ENCODE measurements at places on chromosomes 12 and 14.

GRCh38 chr14:105087308-105087962 is 22.2 kb upstream of the GPR132 start:
- no peak for DNase-seq

- DNase-seq, result no peak
Measured at GRCh38 chr12:55957106-55957859, 8.6 kb downstream of the PMEL start.

DNA sequence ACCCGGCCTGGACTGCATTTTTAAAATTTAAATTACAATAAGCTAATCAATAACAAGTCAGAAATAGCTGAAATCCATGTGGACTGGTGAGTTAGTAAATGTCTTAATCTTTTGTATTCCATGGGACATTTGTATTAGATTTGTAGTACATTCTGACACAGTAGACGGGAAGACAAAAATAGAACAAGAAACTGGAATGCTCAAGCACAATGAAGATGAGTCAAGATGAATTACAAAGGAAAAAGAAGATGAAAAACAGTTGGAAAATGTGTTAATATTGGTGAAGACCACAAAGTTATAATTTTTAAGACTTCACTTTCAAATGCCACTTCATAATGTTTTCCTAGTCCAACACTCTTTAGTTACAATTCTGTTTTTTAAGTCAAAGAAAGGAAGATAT is 97.8 kb upstream of the FERMT2 start:
- no peak for DNase-seq

DNA sequence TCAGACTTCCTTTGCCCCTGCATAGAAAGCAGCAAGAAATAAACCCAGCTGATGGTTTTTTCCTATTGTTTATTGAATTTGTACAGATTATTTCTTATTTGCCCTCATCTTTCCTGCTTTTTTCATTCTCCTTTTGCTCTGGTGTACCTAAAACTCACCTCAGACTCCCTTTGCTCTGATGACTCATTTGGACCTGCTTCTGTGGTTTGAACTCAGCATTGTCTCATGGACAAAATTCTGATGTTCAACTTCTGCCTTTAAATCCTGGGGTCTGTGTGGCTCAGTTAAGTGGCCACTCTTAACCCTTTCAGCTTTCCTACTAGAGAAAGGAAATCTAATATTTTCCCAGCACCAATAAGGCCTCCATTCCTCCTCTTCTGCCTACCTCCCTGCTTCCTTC is 3.5 kb upstream of the SENP1 start:
- DNase-seq, result no peak

DNA sequence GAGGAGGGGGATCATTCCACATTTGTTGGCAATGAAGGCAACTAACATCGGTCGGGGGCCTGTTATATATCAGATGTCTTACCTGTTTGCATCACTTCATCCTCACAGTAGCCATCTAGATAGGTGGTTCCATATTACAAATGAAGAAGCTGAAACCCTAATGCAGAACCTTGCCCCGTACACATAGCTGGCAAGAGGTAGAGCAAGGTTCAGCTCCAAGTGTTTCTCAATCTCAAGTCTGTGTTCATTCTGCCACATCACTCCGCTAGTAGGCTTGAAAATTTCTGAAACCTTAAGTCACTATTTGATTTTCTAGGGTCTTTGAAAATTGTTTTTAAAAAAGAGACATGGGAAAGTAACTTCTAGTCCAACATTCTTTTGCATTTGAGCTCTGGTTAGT is 17.0 kb downstream of the AVPR1A start:
- DNase-seq, result no peak
